Activated B cell treated with CpG ODN at 0.5 μM for 24 hours (primary cell): ENCODE measurements at places on chromosomes 16 and 17.
A peak's percentile ranks its signal among the peaks of the same experiment; 100 is the strongest.

DNA sequence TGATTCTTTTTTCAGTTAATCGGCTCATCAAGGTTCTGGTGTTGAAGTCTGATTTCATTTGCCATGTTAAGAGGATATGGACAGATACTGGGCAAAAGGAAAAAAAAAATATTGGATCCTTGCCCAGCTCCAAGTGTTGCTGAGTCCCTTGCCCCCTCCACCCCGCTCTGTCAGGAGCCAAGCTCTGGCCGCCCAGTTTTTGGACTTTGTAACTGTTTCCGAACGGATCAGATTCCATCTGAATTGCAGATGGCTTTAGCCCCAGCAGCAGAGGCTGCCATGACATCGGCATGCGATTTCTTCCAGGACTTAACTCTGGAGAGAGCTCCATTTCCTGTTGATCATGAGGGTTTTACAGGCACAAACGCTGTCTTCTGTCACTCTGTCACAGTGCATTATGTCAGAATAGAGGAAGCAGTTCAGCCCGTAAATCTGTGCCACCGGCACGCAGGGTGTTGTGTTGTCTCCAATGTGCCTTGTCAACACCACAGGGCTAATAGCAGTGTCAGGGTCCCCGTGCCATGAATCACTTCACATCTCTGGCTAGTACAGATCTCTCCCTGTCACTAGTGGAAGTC is 615.6 kb downstream of the MAF start:
- no peak for DNase-seq

DNA sequence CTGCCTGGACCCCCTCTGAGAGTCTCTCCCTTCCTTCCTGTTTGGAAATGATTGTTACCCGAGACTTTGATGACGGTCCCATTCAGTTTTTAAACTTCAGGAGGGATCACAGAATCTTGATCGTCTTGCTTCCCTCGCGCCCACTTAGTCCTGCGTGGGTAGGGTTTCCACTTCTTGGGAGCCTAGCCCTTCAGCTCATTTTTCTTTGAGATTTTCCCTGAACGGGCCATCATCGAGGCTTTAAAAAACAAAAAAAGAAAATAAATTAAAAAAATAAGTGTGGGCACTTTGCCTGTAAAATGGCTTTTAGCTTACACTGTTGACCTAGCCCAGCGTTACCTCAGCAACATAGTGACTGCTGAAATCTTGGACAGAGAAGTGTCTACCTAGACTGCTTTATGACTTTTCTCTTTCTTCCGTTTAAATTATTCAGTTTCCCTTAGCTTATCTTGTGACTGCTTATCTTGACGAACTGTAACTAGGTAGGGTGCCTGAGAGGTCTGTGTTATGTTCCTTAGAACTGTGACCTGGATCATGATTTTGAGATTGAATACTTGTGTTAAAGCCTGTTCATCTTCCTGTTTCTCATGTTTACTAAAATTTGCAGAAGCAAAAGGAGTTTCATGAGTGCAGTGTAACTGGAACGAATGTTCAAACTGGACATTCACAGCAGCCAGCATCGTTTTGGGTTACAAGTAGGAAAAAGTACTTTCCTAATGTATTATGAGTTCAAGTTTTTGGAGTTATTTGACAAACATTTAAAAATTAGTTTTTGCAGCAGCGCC is 874 bp downstream of the WWP2 start:
- no peak for DNase-seq

- no peak for DNase-seq
These were observed 313.6 kb downstream of the GRIN2A start for GRCh38 chr16:9868606-9869149.

DNA sequence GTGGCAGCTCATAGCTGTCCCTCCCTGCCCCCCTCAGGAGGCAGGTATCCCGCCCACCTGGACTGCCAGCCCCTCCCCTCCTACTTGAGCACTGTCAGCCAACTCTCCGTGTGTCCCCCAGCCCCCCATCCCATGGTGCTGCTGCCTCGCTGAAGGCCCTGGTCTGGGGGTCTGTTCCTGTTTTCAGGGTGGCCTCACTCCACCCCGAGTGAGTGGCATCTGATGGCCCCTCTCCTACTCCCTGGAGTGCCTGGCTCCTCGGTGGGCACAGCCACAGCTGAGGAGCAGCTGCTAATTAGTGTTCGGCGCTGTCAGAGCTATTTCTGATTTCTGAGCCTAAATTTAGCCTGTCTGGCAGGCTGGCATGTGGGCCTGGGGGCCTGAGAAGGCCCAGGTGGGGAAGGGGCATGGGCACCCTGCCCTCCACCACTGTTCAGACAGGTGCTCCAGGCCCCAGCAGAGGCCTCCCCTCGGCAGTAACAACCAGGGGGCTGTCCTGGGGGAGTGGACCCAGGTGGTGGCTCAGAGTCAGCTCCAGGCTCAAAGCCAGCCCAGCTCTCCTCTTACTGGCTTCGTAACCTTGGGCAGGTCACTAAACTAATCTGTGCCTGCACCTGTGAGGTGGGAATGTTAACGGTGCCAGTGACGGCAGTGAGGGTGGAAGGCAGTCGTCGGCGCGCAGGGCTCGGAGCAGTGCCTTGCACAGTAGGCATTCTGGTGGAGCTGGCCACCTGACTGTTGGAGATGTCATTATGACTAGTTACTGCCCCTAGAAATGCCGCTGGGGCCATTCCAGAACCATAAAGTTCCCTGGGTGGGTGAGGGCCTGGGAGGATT is 6.5 kb downstream of the FMNL1 start:
- DNase-seq, result no peak

DNA sequence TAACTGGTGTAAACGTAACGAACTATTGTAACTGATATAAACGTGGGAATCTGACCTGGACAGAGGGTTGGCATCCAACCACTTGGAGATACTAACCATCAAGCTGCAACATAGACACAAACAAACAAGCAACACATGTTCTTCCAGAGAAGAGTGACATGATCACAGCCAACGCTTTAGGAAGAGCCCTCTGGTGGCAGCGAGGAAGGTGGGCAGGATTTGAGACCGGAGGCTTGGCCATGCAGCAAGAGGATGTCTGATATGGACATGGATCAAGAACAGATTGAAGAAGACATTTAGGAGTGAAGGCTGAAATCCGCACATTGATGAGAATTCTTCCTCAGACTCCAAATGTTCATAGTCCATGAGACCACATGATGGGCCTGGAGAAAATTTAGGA is 40.3 kb upstream of the TNRC6A start:
- DNase-seq, result no peak

DNA sequence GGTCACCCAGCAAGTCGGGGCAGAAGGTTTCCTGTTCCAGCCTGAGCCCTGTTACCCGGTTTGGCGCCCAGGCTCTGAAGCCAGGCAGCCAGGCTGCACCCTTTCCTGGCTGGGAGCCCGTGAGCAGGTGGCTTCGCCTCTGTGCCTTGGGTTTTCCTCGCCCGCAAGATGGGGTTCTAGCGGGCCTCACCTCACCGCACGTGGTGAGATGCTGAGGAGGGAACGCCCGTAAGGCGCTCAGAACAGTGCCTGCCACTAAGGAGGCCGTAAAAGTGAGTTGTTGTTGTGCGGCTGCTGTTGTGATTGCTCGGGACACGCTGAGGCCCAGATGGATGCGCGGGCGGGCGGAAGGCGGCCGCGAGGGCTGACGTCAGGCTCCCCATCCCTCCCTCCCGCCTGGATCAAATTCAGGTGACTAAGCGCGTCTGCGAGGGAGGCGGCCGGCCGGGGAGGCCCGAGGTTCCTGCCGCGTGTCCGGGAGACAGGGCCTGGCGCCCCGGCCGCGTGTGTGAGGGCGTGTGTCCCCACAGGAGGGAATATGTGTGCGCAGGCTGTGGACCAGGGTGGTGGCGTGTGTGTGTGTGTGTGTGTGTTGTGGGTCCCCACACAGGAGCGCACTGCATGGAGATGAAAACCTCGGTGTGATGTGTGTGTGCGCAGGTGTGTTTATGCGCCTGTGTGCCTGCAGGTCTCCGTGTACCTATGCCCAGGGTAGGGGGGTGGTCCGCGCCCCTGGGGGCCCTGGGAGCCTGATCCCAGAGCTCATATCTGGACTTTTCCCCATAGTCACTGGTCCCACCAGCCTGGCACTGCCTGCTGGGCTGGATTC is 4.3 kb downstream of the CAMKK1 start:
- DNase-seq, result no peak

GRCh38 chr16:11973070-11973469 is 3.5 kb upstream of the SNX29 start:
- DNase-seq, result no peak

GRCh38 chr17:50129728-50130558 is at the start of gene SAMD14:
SAMD14 (minus strand) TSS chr17:50130160; CDS start chr17:50124959, 5,201 bp downstream.
- peak; percentile 52 for DNase-seq

GRCh38 chr17:68909066-68909465 is 46.1 kb downstream of the ABCA8 start:
- no peak for DNase-seq

DNA sequence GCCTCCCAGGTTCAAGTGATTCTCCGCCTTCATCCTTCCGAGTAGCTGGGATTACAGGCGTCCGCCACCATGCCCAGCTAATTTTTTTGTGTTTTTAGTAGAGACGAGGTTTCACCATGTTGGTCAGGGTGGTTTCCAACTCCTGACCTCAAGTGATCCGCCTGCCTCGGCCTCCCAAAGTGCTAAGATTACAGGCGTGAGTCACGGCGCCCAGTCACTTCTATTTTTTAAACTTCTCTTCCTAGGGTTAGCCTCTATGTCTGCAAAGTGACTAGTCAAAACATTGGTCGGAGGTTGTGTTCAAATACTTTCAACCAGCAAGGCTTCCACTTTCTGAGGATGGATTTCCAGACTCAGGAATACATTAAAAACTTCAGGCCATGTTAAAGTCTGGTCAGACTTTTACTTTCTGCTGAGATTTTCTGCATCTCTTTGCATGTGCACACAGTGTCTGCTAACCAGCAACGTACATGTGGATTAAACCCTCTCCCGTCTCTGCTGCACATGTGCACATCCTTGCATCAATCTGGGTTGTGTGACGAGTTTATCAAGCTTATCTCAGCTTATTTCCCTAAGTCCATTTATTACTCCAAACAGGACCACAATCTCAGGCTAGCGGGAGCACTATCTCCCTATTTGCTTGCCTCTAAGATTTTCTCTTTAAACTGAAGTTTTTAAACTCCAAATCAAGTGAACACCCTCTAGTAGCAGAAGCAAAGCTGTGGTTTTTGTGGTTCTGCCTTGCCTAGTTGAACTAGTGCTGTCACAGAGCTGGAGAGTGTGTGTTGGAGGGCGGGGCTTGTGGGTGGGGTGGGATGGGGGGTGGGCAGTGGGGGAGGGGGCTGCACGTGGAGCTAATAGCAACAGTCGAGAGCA is 525.2 kb upstream of the GOT2 start:
- DNase-seq, result no peak

GRCh38 chr17:9755083-9755482 is 36.3 kb downstream of the DHRS7C start:
- DNase-seq, result no peak

DNA sequence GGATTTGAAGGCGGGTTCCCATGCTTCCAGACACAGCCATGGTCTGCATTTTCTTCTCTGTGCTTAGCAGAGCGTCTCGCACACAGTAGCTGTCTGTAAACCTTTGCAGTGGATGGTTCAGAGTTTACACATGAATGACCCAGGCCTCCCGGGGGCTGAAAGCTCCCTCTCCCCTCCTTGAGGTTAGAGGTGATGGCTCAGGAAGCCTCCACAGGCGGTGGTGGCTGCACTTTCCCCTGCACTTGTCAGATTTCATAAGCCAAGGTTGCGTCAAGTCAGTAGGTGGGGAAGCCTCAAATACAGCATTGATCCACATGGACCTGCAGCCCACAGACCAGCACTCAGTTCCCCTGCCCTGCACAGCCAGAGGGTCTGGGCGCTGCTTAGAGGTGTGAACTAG is 211.9 kb downstream of the KATNIP start:
- DNase-seq, result no peak

- no peak for DNase-seq
These were observed 2292.0 kb downstream of the TP53TG3F start for GRCh38 chr16:35751191-35751941.

DNA sequence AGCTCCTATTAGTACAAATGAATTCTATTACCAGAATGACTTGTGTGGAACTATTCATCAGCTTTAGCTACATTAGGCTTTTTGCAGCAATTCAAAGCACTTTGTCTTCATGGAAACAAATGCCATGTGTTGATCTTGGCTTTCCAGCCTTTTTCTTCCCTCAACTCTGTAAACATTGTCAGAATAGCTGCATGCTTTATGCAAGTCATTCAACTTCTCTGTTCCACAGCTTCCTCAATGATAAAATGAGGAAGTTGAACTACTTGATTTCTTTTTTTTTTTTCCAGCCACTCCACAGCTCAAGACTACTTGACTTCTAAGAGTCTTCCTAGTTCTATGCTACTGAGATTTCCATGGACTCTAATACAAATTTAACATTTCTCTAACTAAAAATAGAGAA is 41.1 kb downstream of the KIAA0753 start:
- no peak for DNase-seq

GRCh38 chr16:48617711-48618148 is 7.8 kb upstream of the N4BP1 start:
- no peak for DNase-seq

- DNase-seq, result no peak
These were observed 99.8 kb downstream of the PITPNC1 start for GRCh38 chr17:67476787-67477335.

DNA sequence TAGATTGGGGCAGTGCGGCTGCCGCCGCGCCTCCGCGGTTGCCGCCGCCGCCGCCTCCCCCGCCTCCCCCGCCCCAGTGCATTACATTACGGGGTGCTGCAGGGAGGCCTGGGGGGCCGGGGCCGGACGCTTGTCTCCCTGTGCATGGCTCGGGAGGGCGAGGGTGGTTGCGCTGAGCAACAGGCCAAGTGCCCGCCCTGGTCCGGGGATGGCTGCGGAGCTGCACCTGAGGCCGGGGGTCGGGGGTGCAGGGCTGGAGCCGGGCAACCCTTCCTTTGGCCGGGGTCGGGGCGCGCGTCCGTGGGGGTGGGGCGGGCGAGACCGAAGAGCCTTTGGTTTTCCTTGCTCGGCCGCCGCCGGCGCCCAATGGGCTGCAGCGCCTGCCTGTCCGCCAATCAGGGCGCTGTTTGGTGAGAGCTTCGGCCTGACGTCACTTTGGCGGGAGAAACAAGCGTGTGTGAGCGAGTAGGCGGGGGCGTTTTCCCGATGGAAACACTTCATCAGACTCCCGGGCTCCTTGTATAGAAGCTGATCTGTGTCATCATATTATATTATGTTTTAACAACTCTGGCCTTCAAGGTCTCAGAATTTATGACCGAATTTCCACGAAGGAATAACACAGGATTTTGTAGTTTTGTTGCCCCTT is 941 bp upstream of the FBXL20 start:
- peak; percentile 80 for DNase-seq

- no peak for DNase-seq
These were observed 48.8 kb downstream of the RPA1 start for GRCh38 chr17:1878419-1879121.

DNA sequence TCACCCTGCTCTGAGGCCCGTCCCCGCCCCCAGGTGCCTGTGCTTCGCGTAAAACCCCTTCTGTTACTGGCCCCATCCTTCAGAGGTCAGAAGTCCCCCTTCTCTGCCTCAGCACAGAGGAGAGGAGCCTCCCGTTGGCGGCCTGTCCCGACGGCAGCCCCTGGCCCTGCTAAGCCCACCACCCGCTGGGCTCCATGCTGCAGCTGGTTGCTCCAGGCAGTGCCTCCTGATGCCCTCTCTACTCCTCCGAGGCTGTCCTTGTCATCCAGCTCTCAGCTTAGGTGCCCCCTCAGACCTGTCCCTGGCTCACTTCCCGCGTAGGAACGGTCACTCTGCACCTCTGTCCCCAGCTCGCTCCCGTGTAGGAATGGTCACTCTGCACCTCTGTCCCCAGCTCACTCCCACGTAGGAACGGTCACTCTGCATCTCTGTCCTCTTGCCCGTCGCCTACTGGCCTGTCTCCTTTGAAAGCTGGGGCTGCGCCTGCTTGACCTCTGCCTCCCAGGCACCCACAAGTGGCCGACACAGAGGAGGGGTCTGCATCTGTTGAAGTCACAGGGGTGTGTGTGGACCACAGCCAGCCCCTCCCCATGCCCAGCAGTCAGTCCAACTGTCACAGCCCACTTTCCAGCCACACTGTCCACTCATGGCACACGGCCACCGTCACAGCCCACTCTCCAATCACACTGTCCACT is 31.7 kb upstream of the ZC3H18 start:
- DNase-seq, result no peak
